Osteoblast (primary cell): ENCODE measurements at places on chromosomes 12 and 14. TPM values are rescaled to one million over a fixed set of nuclear protein-coding genes. Genes with fewer than 3 reads are reported as not detected.

- no peaks in the 10 kb centered on the region for H3K36me3 ChIP-seq
- DNase-seq = no peak
- H3K4me3 ChIP-seq = no peak overlapping the region
- H3K27me3 ChIP-seq = no peaks in the 10 kb centered on the region
- no peak overlapping the region for H3K27ac ChIP-seq
- no peaks in the 10 kb centered on the region for H3K4me1 ChIP-seq
Measured at GRCh38 chr14:104009297-104009696, 67.0 kb upstream of the RD3L start.

GRCh38 chr12:16330560-16330959, 16.9 kb upstream of the MGST1 start:
- H3K4me1 ChIP-seq = no peaks in the 10 kb centered on the region
- no peak for DNase-seq
- H3K36me3 ChIP-seq = no peaks in the 10 kb centered on the region
- H3K27me3 ChIP-seq = no peaks in the 10 kb centered on the region
- no peak overlapping the region for H3K4me3 ChIP-seq

DNA sequence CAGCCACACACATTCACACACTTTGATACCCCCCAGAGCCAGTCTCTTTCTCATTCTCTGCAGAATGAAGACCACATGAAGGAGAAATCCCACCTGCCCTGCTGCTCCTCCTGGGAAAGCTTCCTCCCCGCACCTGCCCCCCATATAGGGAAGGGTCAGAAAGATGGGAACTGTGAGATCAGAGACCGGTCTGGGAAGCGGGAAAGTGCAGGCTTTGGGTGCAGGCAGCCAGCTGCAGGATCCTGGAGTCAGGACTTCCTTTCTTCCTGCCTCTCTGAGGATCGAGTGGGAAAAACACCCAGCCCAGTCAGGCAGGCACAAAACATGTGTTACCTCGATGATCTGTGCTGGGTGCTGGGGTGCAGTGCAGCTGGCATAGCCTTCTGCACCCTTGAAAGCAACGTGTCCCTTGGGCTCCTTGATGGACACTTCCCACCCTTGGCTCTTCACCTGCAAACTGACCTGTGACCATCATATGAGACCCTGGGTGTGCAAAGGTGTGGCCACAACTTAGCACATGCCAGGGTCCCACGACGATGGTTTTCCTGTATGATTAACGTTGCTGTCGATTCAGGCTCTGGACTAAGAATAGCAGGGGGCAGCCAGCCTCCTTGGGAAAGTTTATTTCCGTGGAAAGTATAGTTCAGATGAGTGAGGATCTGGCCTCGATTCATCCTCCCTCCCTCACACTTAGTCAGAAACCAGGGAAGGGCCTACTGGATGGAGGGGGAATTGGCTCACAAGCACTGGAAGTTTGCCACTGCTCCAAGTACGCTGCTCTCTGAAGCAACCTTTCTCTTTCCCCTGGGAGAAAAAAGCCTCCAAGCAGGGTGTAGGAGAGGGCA, 105.4 kb upstream of the MED13L start:
- H3K27me3 ChIP-seq = no peaks in the 10 kb centered on the region
- H3K27ac ChIP-seq = peak overlapping the region; percentile 91
- peaks cover 37% of the 10 kb centered on the region for H3K4me1 ChIP-seq
- no peaks in the 10 kb centered on the region for H3K36me3 ChIP-seq

GRCh38 chr12:57133916-57134315, 5.6 kb downstream of the LRP1 start:
- H3K27me3 ChIP-seq = no peaks in the 10 kb centered on the region
- peak overlapping the region; percentile 64 for H3K27ac ChIP-seq
- H3K4me3 ChIP-seq = peak overlapping the region; percentile 39

Gene HNF1A
- total RNA-seq = not detected in 2 replicates

- no peaks in the 10 kb centered on the region for H3K36me3 ChIP-seq
- H3K27ac ChIP-seq = no peak overlapping the region
- no peaks in the 10 kb centered on the region for H3K27me3 ChIP-seq
- no peaks in the 10 kb centered on the region for H3K4me1 ChIP-seq
- peak; percentile 62 for DNase-seq
- no peak overlapping the region for H3K4me3 ChIP-seq
Measured at GRCh38 chr12:71846322-71846940, 6.9 kb downstream of the TBC1D15 start.

Gene TAS2R8
- total RNA-seq = under 0.01 and 0.36 TPM in 2 replicates

- H3K36me3 ChIP-seq = no peaks in the 10 kb centered on the region
- no peaks in the 10 kb centered on the region for H3K27me3 ChIP-seq
- peaks cover 3% of the 10 kb centered on the region for H3K4me1 ChIP-seq
- DNase-seq = no peak
- H3K27ac ChIP-seq = no peak overlapping the region
Measured at GRCh38 chr12:7610006-7610405, 55.7 kb downstream of the APOBEC1 start.

Gene MGST1
- total RNA-seq = 72.7 and 81.9 TPM in 2 replicates

DNA sequence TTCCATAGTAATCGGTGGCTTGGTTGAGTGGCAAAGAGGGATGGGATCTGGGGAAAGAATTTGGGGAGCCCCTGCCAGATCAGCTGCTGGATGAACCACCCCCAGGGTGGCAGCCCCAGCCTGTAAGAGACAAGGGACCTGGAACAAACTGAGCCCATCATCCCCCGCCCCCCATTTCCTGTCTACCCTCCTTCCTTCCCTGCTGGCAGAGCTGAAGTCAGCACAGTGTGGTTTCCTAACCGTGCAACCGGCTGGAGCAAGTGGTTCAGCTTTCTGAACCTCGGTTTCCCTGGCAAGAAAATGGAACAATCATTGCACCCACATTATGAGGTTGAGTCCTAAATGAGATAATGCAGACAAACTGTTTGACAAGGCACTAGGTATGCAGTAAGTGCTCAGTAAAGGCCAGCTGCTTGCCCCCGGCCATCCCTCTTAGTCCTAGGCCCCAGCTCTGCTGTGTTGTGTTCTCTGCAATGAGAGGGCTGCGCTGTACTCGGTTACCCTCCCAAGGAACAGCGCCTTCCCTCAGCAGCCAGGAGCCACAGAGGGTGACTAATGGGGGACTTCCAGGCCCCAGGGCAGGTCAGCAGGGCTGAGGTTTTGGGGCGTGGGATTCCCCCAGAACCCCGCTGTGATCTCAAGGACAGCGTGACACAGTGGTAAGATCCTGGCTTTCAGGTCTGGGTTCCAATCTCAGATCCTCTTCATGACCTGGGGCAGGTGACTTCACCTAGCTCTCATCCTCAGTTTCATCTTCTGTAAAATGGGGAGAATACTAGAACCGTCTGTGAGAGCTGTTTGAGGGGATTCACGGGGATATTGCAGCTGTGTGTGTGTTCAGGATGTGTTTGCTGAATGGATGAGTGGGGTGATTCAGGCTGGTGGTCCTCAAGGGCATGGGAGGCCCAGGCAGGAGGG, 16.5 kb downstream of the SELPLG start:
- no peak overlapping the region for H3K4me3 ChIP-seq
- H3K4me1 ChIP-seq = peaks cover 15% of the 10 kb centered on the region
- no peaks in the 10 kb centered on the region for H3K36me3 ChIP-seq
- H3K27ac ChIP-seq = peak overlapping the region; percentile 52
- H3K27me3 ChIP-seq = no peaks in the 10 kb centered on the region

DNA sequence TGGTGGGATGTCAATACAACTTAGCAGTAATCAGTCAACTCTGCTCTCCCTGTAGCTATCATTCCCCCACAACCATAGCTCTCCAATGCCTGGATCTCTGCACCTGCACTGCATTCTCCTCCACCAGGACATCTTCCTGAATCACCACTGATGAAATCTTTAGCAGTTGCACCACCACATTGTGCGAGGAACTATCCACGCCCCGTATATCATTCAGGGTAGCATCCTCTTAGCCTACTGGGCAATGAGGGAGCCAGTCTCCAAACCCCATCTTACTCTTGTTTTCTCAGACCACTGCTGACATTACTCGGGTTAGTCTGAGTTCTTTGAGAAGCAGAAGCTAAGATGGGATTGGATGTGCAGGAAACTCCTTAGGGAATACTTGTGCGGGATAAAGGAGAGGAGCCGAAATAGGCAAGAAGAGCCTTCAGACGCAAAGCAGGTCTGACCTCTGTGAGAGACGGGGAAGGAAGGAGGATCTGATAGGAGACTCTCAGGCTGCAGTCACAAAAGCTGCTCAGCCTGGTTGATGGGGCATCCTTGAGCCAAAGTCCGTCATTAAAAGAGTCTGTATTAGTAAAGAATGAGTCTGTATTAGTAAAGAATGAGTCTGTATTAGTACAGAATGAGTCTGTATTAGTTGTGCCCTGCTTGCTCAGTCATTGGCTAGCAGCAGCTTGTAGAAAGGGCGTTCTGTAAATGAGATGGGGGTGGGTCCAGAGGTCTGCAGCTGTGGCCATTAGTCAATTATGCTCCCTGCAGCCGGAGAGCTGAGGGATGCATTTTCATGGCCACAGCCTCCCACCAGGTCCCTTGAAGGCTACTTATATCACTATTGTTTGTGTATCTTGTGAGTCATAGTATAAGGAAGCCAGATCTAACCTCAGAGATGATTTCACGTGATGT, 49.6 kb upstream of the RASSF3 start:
- H3K27me3 ChIP-seq = peaks cover 16% of the 10 kb centered on the region
- peak; percentile 87 for DNase-seq
- no peak overlapping the region for H3K4me3 ChIP-seq
- no peak overlapping the region for H3K27ac ChIP-seq
- no peaks in the 10 kb centered on the region for H3K36me3 ChIP-seq

- H3K36me3 ChIP-seq = no peaks in the 10 kb centered on the region
- no peak overlapping the region for H3K27ac ChIP-seq
- H3K27me3 ChIP-seq = no peaks in the 10 kb centered on the region
Measured at GRCh38 chr14:104446611-104447010, 133.0 kb upstream of the C14orf180 start.

DNA sequence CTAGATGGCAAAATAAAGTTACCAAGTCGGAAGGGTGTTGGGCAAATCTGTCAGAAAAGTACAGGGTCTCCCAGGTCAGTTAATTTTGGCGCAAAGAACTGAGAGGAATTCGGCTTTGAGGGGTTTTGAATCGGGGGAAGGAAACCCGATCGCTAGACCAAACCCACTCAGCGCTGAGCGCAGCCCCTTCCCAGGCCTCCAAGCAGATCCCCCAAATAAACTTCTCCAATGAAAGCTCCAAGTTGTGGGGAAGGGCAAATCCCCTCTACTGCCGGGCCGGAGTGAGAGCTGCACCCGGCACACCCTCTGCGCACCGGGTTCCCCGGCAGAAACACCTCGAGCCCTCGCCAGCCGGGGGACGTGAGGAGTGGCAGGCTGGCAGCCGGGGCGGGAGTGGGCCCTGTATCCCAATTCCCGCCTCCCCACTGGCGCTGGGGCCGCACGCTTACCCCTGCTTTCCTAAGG, 441 bp downstream of the E2F7 start:
- peak overlapping the region; percentile 74 for H3K27ac ChIP-seq
- DNase-seq = no peak

DNA sequence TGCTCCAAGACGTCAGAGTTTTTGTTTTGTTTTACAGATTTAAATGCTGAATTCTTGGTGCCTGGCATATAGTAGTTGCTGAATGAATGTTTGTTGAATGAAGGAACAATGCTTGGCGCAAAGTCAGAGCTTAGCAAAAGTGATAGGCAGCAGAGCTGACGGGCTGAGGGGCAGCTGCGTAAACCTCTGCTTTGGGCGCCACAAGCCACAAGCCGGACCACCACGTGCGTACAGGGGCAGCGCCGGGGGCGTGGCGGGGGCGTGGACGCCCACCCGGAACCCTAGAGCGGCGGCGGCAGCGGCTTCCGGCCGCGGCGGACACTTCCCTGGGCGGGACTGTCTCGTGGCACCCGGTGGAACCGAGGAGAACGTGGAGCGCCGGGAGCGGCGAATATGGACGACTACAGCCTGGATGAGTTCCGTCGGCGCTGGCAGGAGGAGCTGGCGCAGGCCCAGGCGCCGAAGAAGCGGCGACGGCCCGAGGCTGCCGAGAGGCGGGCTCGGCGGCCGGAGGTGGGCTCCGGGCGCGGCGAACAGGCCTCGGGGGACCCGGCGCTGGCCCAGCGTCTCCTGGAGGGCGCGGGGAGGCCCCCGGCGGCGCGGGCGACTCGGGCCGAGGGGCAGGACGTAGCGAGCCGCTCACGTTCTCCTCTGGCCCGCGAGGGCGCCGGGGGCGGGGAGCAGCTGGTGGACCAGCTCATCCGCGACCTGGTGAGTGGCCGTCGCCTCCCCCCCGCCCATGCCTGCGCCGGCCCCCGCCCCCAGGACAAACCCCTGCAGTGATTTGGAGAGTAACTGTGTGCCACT, at the start of gene FBXW8:
FBXW8 (plus strand) TSS at position 306 of the 807 bp plus-strand sequence; CDS start at position 394, 88 bp downstream.
- H3K27me3 ChIP-seq = no peaks in the 10 kb centered on the region
- peaks cover 9% of the 10 kb centered on the region for H3K4me1 ChIP-seq
- H3K36me3 ChIP-seq = peaks cover 3% of the 10 kb centered on the region
- peak; percentile 97 for DNase-seq

Gene NUBPL
- 11.6 and 14.1 TPM in 2 replicates for total RNA-seq

Gene RPL10L
- not detected in 2 replicates for total RNA-seq
